ENCODE measurements at places on chromosomes 4 and X. TPM values are rescaled to one million over a fixed set of nuclear protein-coding genes. Genes with fewer than 3 reads are reported as not detected.
A peak's percentile ranks its signal among the peaks of the same experiment; 100 is the strongest.

Gene SLC9B1
- total RNA-seq: 0.74 TPM

Gene BMP3
- total RNA-seq: not detected

Gene CLTRN
- total RNA-seq: 0.25 TPM

Gene RBMXL3
- total RNA-seq: not detected

Gene CCDC160
- total RNA-seq: not detected

Gene GYPB
- total RNA-seq: not detected

Gene CDKL2
- 1.2 TPM for total RNA-seq

Gene GAGE1
- 0.17 TPM for total RNA-seq

Gene CYTL1
- not detected for total RNA-seq

DNA sequence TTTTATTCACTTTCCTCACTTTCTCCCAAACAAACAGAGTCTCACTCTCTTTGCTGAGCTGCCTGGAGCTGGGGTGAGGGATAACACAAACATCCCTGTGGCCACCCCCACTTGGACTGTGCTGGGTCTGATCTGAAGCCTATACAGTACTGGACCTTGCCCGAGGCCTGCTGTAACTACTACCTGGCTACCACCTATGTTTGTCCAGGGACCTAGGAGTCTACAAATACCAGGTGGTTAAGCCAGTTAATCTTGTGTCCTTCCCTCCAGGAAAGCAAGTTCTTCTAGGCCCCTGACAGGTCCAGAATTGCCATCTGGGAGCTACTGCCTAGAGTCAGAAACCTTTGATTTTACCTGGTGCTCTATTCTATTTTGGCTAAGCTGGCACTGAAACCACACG lies 87.3 kb downstream of the RTL3 start:
- no peaks in the 10 kb centered on the region for H3K36me3 ChIP-seq
- DNase-seq: no peak
- no peak overlapping the region for H3K4me3 ChIP-seq
- no peaks in the 10 kb centered on the region for H3K27me3 ChIP-seq

DNA sequence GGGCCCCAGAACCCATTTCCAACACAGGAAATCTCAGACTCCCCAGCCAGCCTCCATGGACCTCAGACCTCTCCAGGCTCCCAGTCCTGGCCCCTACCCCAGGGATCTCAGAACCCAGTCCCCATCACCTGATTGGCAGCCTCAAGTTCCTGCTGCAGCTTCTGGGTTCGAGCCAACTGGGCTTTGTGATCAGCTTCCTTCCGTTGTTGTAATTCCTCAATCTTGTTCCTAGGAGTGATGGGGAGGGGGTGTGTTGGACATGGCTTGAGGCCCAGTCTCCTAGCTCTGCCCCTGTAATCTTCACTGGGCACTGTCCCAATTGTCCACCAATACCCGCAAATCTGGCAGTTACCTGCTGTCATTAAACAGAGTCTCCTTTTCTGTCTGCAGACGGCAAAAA lies 12.6 kb downstream of the GRIPAP1 start:
- no peaks in the 10 kb centered on the region for H3K36me3 ChIP-seq
- H3K27me3 ChIP-seq: no peaks in the 10 kb centered on the region
- DNase-seq: no peak

- DNase-seq: peak; percentile 22
- H3K4me3 ChIP-seq: peak overlapping the region; percentile 74
- H3K27me3 ChIP-seq: no peaks in the 10 kb centered on the region
- peaks cover 19% of the 10 kb centered on the region for H3K4me1 ChIP-seq
- peak overlapping the region; percentile 50 for H3K27ac ChIP-seq
Observed at GRCh38 chr4:128286474-128287058, 1.0 kb downstream of the PGRMC2 start.

- no peaks in the 10 kb centered on the region for H3K36me3 ChIP-seq
- no peak for DNase-seq
- H3K27ac ChIP-seq: no peak overlapping the region
- no peak overlapping the region for H3K4me3 ChIP-seq
- no peaks in the 10 kb centered on the region for H3K27me3 ChIP-seq
Observed at GRCh38 chr4:118968005-118968404, 79.4 kb downstream of the SYNPO2 start.

- no peak overlapping the region for H3K4me3 ChIP-seq
- no peak overlapping the region for H3K27ac ChIP-seq
Observed at GRCh38 chr4:80173401-80173800, 23.9 kb upstream of the PRDM8 start.

DNA sequence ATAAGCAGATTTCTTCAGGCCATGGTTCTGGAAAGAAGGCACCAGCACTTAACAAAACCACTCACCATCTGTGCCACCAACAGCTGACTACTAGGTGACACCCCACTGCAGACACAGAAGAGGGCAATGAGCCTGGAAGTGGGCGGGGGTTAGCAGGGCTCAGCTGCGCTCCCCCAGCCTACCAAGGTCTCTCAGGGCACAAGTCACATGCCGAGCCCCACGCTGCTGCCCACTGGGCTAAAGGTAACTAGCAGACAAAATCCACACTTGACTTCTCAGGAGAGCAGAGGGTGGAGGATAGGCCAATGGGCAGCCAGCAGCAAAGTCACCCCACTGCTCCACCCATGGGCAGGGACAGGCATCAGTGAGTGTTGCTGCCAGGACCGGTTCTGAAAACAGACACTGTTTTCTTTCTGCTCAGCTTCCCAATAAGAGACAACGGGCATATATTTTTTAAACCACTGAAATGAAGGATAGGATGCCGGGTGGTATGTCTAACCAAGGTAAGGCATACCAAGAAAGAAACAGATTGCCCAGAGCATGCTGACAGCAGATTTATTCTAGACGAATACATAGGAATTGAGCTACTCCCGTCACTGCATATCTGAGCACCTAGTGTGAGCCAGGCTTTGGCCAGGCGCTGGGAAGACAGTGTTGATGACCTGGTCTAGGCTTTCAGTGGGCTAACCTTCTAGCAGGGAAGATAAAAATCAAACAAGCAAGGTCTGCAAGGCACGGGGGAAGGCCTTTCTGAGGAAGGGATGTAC lies 20.1 kb downstream of the ACSL1 start:
- no peak overlapping the region for H3K4me3 ChIP-seq
- no peak overlapping the region for H3K27ac ChIP-seq
- no peaks in the 10 kb centered on the region for H3K27me3 ChIP-seq

- no peak overlapping the region for H3K4me3 ChIP-seq
- no peak overlapping the region for H3K27ac ChIP-seq
- no peaks in the 10 kb centered on the region for H3K4me1 ChIP-seq
- no peaks in the 10 kb centered on the region for H3K36me3 ChIP-seq
- DNase-seq: no peak
- no peaks in the 10 kb centered on the region for H3K27me3 ChIP-seq
Observed at GRCh38 chr4:147950841-147951240, 219.0 kb downstream of the ARHGAP10 start.

DNA sequence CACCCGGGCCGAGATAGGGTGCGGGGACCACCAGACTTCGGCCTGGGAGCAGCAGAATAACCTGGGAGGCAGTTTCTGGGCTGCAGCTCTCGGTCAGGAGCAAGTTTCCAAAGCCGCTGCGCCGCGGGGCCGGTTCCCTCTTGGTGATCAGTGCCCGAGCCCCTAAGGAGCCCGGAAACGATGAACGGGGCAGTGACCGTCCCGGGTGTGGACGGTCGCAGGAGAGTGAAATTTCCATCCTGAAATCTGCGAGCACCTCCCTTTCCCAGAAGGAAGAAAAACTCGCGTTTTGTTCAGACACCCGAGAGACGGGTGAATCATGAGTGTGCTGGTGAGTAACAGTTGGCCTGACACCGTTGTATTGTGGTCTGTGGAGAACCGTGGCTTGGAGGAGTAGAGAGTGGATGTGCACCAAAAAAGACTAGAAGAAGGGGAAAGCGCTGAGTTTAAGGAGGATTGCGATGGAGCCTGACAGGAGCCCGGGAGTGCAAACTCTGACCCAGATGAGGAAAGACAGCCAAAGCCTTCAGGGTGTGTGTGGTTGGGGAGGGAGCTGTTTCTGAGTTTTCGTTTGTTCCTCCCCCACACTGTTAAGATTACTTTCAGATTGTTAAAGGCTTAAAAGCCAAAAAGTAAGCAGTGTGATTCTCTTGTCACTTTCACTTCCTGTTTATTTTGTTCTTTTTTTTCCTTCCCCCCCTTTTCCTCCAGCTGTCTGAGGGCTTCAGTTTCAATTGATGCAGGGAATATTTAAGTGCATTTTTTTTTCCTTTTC lies 828 bp downstream of the MCUB start:
- peak overlapping the region; percentile 66 for H3K27ac ChIP-seq
- no peaks in the 10 kb centered on the region for H3K27me3 ChIP-seq
- peak overlapping the region; percentile 86 for H3K4me3 ChIP-seq
- DNase-seq: no peak

DNA sequence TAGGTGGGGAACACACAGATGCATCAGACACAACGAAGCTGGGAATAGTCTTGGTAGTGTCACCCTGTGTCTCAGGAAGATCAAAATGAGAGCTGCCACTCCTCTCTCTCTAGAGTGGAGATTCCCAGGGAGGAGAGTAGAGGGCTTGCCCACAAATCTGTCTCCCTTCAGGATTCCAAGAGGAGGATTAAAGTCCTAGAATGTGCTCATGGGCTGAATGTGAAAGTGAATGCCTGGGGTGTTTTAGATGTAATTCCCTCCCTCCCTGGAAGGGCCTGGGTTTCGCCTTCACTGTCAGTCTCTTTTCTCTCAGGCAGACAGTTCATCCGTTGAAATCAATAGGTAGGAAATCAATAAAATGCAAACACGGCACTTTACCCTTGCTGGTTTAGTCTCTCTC lies 282.6 kb upstream of the PPARGC1A start:
- no peak for DNase-seq
- no peak overlapping the region for H3K4me3 ChIP-seq
- no peaks in the 10 kb centered on the region for H3K36me3 ChIP-seq
- H3K27me3 ChIP-seq: no peaks in the 10 kb centered on the region
- H3K4me1 ChIP-seq: no peaks in the 10 kb centered on the region

GRCh38 chr4:82823062-82823461 lies 24.5 kb upstream of the SCD5 start:
- H3K4me3 ChIP-seq: no peak overlapping the region
- no peaks in the 10 kb centered on the region for H3K27me3 ChIP-seq
- peaks cover 63% of the 10 kb centered on the region for H3K36me3 ChIP-seq
- H3K4me1 ChIP-seq: no peaks in the 10 kb centered on the region

DNA sequence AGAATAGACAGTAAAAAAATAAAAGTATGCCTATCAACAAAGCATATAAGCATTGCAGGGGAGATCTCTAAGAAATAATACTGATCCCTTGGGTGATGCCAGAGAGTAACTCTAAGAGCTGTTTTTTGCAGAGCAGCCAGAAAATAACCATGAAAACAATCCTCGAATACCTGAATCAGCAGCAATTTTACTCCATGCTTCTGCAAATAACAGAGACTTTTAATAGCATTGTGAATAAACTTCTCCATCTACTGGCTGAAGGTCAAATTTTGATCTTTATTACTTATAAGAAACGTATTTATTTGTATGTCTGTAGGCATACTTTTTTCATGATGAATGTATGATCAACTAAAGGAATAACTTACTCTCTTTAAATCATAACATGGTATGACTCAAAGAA lies 334.5 kb downstream of the GALNTL6 start:
- DNase-seq: no peak
- H3K27me3 ChIP-seq: no peaks in the 10 kb centered on the region
- H3K36me3 ChIP-seq: no peaks in the 10 kb centered on the region
- H3K4me3 ChIP-seq: no peak overlapping the region
- no peak overlapping the region for H3K27ac ChIP-seq

GRCh38 chr4:106062452-106062875 lies 167.2 kb downstream of the NPNT start:
- H3K27ac ChIP-seq: no peak overlapping the region
- peaks cover 12% of the 10 kb centered on the region for H3K4me1 ChIP-seq
- H3K36me3 ChIP-seq: no peaks in the 10 kb centered on the region
- no peaks in the 10 kb centered on the region for H3K27me3 ChIP-seq
- no peak for DNase-seq

DNA sequence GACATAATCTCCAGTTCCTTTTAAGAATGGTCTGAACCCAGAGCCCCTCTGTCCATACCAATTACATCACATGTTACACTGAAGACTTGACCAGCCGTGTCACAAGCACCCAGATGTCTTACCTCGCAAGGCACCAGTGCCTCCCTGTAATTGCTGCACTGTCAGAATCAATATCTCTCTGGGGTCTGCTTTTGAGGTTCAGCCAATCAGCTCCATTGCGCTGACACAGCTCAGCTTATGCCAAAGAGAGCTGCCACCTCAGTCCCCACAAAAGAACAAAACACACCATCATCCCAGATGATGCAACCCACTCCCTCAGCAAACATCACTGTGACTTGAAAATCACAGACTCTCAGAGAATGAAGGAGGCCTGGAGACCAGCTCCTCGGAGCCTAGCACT lies 82.5 kb upstream of the SORBS2 start:
- H3K36me3 ChIP-seq: no peaks in the 10 kb centered on the region
- H3K27ac ChIP-seq: no peak overlapping the region
- H3K4me1 ChIP-seq: no peaks in the 10 kb centered on the region
- no peak for DNase-seq
- H3K4me3 ChIP-seq: no peak overlapping the region

GRCh38 chrX:108473979-108474378 lies 34.3 kb downstream of the COL4A5 start:
- no peaks in the 10 kb centered on the region for H3K27me3 ChIP-seq
- no peak overlapping the region for H3K4me3 ChIP-seq
- no peak overlapping the region for H3K27ac ChIP-seq
- no peak for DNase-seq

DNA sequence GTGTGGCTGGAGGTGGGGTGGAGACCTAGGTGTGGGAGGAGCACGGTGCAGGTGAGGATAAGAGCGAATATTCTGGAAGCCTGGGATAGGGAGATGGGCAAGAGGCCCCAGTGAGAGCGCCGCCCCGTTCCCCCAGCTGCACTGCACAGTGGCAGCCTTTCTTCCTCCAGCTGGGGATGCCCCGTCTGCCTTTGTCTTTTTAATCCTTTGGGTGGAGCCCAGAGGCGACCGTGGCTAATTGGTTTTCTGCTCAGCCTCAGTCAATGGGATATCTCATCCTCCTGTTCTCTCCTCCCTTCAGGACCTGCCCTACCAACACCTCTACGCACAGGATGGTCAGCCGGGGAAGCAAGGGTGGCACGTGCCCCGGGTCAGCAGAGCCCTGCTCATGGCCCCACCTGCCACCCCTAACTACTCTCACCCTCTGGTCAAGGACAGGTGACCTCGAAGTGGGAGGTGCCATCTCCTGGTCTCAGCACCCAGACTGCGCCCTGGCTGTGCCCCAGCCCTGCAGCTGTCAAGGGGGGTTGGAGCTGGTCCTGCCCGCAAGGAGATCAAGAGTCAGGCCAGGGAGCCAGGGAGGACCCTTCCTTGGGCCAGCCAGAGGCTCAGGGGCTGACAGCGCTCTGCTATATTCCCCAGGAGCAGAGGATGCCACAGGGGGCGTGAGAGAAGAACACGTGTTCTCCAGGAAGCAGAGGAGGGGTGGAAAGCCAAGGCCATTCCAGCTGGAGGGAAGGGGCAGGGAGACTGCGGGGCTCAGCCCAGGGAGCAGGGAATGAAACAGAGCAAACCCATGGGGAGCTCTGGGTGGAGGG lies 64.0 kb downstream of the ADRA2C start:
- no peak overlapping the region for H3K4me3 ChIP-seq
- H3K27me3 ChIP-seq: no peaks in the 10 kb centered on the region
- H3K36me3 ChIP-seq: no peaks in the 10 kb centered on the region
- H3K27ac ChIP-seq: no peak overlapping the region
- DNase-seq: no peak

GRCh38 chr4:111712093-111712677 lies 433.1 kb upstream of the FAM241A start:
- no peaks in the 10 kb centered on the region for H3K27me3 ChIP-seq
- H3K4me3 ChIP-seq: no peak overlapping the region
- no peaks in the 10 kb centered on the region for H3K4me1 ChIP-seq
- H3K36me3 ChIP-seq: no peaks in the 10 kb centered on the region

Measured in HCT116 (cell line).